Stimulated activated CD4-positive, alpha-beta T cell treated with anti-CD3 and anti-CD28 coated beads, Interleukin-15, amount 100 ng/mL, for 1 hour (primary cell): ENCODE measurements at places on chromosomes 12 and 14.

GRCh38 chr12:47885012-47885501 is 19.7 kb downstream of the VDR start:
- peak; percentile 55 for DNase-seq

GRCh38 chr12:84294246-84294645 is 618.4 kb downstream of the SLC6A15 start:
- DNase-seq: no peak

- DNase-seq: no peak
Observed at GRCh38 chr12:3959799-3960560, 86.8 kb upstream of the PARP11 start.

DNA sequence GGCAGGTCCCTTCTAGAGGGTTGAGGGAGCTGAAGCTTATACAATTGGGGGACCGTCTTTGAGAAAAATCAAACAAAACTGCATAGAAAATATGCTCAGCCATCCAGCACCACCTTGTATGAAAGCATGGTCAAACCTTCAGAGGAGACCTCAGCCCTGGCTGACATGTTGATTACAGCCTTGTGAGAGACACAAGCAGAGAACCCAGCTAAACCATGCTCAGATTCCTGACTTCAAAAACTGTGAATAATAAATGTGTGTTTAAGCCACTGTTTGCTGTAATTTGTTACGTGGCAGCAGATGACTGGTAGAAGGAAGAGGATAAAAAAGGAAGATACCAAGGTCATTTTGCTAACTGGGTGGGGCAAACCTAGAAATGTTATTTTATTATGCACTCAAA is 115.7 kb downstream of the NUAK1 start:
- no peak for DNase-seq

GRCh38 chr12:128609861-128610260 is 213.9 kb downstream of the SLC15A4 start:
- no peak for DNase-seq

- DNase-seq: no peak
Observed at GRCh38 chr14:58401587-58401986, 5.9 kb downstream of the TOMM20L start.

GRCh38 chr12:30286345-30286926 is 409.2 kb downstream of the IPO8 start:
- no peak for DNase-seq

DNA sequence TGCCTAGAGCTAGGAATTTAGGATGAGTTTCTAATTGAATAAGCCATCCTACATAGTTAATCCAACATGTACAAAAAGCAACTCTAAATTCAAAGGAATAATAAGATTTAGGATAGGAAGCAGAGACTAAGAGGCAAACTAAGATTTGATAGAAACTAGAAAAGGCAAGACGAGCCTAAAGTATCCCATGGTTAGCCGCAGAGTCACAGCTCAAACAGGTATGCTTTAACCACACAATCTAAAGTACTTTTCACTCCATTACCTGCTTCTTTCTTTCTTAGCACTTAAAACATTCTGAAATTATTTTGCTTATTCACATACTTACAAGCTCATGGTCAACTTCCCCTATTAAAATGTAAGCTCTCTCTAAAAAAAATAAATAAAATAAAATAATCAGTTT is 51.8 kb downstream of the OTOGL start:
- no peak for DNase-seq

- DNase-seq: no peak
Observed at GRCh38 chr12:123064885-123065619, 84.6 kb downstream of the ARL6IP4 start.

- no peak for DNase-seq
Observed at GRCh38 chr14:89032086-89032649, 207.7 kb downstream of the TTC8 start.

GRCh38 chr14:37114002-37114401 is 58.4 kb downstream of the SLC25A21 start:
- no peak for DNase-seq

GRCh38 chr12:3277306-3277943 is 200.2 kb downstream of the TSPAN9 start:
- no peak for DNase-seq
